ENCODE measurements at places on chromosomes 16 and 17. TPM values are rescaled to one million over a fixed set of nuclear protein-coding genes. Genes with fewer than 3 reads are reported as not detected.

CNTD1 gene
- 0.82 TPM for total RNA-seq

RBFOX1 gene
- total RNA-seq, result 79.5 TPM

HOXB7 gene
- total RNA-seq, result not detected

GPR139 gene
- 2.4 TPM for total RNA-seq

FAM83G gene
- 0.41 TPM for total RNA-seq

CDR2L gene
- total RNA-seq, result 3.3 TPM

ICAM2 gene
- 7.3 TPM for total RNA-seq

KRTAP4-5 gene
- total RNA-seq, result not detected

DNA sequence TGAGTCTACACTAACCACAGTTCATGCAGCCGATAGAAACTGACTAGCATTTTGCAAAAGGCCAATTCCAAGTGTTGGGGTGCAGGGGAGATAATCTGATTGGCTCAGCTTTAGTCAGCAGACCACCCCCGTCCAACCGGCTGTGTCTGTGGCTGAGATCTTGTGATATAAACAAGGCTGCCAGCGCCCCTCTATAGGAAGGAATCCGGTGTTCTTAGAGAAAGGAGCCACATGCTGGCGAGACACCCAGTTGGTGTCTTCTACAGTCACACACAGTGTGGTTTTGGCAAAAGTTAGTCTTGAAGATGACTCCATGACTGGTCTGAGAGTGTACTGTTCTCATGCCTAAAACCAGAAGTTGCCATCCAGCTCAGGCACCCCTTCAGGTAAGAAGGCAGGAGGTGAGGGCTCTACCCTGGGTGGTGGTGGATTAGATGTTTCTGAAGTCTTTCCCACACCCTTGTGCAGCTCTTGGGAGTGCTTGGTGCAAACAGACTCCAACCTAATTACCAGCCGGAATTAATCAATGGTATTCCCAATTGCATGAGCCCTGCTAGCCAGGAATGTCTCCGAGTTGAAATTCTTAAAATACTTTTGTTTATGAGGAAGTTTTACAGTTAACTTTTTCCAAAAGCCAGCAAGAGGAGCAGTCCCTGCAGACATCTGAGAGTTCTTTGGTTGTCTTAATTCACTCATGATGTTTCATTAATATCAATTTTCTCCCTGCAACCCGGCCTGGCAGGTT is 172.3 kb upstream of the IRX6 start:
- no peak for DNase-seq

DNA sequence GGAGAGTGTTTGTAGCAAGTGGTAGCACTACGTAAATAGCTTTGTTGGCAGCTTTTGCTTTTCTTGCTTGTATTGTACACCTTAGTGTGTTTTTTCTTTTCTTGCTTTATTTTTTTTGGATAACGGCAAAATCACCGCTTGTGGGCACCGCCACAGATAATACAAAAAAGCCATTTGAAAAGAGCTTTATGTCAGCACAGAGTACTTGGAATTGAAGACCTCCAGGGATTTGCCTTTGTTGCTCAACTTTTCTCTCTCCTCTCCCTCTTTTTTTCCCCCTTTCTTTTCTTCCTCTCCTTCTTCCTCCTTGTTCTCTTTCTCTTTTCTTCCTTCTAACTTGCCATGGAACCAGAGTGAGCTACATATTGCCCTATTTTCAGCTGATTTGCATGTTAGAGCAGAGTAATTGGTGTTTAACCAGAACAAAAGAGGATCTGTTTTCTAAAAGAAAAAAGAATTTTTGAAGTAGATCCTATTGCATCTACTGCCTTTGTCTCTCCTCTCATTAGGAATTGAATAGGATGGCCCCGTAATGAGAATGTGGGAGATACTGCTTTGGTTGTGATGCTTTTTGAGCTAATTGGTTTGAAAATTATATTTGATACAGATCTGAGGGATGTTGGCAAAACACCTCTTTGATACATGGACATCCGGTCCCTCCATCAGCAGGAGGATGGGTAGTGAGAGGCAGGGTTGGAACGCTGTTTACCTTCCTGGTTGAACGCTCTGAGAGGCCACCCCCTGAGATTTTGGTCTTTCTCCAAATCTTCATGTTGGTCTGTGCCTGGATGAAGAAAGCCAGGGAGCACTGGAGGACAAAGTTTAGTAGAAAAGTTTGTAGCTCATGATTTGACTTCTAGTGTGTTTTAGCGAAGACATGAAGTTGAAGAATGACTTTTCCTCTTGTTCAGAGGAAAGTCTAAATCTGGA is 85.6 kb downstream of the MSI2 start:
- DNase-seq, result no peak

- peak; percentile 16 for DNase-seq
These were observed 6.3 kb downstream of the CLUH start for GRCh38 chr17:2705263-2705662.

- DNase-seq, result no peak
These were observed 7.8 kb downstream of the ITGAX start for GRCh38 chr16:31362476-31363405.

GRCh38 chr16:920051-920681 is 50.6 kb downstream of the LMF1 start:
- no peak for DNase-seq

GRCh38 chr16:81492311-81492761 is 47.7 kb downstream of the CMIP start:
- DNase-seq, result no peak

DNA sequence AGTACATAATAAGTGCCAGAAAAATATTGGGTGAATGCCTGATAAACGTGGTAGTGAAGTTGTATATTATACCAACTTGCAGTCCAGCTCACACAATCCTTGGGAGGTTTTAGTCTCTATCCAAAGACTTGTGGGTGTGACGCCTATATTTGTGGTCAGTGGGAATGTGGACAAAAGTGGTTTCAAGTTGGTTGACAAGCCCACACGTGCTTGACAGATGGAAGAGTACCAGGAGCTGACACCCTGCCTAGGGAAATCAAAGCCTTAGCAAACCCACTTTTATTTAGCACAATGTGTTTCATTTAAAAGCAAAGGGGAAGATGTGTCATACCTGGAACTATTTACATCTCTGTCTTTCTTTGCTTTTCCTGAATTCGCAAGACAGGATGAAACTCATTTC is 79.0 kb downstream of the CA10 start:
- no peak for DNase-seq

- DNase-seq, result no peak
These were observed 91.6 kb downstream of the ZDHHC7 start for GRCh38 chr16:84919708-84920107.

DNA sequence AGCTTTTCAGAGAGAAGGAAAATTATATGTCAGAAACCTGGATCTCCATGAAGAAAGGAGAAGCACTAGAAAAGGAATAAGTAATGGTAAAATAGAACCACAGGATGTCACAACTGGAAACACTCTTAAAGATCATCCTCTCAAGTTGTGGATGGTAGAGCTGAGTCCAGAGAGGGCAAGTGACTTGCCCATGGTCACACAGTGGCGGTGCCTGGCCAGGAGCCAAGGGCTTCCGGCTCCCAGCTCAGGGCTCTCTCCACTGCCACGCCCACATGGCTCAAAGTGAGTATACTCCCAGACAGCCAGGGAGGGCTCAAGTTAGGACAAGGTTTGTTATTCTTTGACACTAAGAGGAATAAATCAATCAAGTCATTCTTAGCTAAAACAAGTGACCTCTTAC is 159.8 kb downstream of the COPRS start:
- no peak for DNase-seq

GRCh38 chr17:10119203-10120108 is 79.0 kb downstream of the GAS7 start:
- no peak for DNase-seq

DNA sequence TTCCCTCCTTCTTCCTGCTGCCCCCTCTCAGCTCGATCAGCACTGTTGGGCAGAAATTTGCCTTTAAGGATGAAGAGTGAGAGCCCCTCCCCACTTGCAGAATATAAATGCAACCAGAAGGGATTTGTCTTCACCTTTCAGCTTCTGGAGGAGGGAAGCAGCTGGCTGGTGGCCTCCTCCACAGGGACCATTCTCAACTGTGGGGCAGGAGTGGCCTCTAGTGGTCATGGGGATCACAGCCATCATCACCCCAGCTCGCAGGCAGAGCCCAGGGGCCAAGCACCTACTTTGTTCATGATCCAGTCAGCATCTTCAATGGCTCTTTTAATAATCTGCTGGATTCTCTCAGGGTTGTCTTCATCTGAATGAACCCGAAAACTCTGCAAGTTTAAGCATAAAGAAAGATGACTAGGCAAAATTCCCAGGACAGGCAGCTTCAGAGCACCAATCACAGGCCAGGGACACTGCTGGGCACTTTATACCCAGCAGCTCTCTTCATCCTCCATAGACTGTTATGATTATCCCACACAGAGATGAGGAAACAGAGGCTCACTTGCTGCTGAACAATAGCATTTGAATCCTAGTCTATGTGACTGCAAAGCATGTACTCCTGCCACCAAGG is 13.1 kb downstream of the LYRM9 start:
- DNase-seq, result peak; percentile 79

DNA sequence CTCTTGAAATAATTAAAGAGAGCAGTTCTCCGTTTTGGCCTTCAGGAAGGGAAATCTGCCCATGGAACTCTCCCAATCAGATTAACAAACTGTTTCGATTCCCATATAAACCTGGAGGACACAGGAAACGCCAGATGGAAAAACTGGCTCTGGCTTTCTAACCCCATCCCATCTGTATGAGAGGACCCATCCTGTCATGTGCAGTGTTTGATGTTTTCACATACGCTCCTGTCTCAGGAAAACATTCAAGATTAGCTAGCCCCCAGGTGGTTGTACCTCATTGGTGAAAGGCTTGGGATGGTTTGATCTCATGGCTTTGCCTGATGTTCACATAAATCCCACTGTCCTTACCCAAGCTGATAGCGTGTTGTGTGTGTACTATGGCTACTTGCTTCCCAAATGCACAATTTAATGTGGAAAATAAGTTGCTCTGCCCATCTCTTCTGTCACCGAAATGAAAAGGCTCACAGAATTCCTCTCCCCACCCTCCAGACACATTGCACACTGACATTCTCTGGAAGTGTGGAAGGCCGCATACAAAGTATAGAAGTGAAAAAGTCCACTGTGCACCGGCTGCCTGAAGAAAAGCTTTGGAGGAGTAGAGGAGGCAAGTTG is 18.2 kb upstream of the ERN1 start:
- no peak for DNase-seq

DNA sequence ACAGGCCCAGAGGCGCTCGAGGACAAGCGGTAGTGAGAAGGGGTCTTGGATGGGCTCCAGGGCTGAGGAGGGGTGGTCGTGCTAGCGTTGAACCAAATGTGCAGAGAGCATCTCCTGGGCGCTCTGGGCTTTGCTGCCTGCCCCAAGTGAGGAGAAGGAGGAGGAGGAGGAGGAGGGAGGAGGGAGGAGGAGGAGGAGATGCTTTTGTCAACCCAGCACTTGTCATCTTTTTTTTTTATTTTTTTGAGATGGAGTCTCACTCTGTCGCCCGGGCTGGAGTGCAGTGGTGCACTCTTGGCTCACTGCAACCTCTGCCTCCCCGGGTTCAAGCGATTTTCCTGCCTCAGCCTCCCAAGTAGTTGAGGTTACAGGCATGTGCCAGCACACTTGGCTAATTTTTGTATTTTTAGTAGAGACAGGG is 59.8 kb downstream of the PGS1 start:
- no peak for DNase-seq

GRCh38 chr17:28547623-28548416 is 4.6 kb downstream of the UNC119 start:
- peak; percentile 77 for DNase-seq

DNA sequence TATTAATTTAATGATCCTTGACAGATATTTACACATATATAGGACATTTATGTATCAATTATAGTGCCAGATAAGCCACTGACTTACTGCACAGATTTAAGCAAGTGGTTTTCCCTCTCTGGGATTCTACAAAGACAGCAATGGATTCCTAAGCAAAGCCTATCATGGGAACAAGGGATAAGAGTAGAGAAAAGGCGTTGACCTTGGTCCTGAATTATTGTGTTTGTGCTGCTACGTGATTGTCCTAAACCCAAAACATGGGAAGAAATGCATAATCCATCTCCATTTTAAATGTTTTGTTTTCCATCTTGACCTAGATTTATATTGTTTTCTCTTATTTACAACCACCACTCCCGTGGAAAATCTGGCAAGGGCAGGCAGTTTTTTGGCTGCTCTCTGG is 14.0 kb downstream of the SLFN11 start:
- no peak for DNase-seq

- DNase-seq, result no peak
These were observed 3.6 kb upstream of the ZMYND15 start for GRCh38 chr17:4735876-4736651.

GRCh38 chr16:12340151-12340733 is 363.7 kb downstream of the SNX29 start:
- peak; percentile 28 for DNase-seq
